ENCODE measurements at places on chromosomes 2 and 18. TPM values are rescaled to one million over a fixed set of nuclear protein-coding genes. Genes with fewer than 3 reads are reported as not detected.

Gene PLGLB1
- not detected for total RNA-seq

Gene AKAIN1
- not detected for total RNA-seq

DNA sequence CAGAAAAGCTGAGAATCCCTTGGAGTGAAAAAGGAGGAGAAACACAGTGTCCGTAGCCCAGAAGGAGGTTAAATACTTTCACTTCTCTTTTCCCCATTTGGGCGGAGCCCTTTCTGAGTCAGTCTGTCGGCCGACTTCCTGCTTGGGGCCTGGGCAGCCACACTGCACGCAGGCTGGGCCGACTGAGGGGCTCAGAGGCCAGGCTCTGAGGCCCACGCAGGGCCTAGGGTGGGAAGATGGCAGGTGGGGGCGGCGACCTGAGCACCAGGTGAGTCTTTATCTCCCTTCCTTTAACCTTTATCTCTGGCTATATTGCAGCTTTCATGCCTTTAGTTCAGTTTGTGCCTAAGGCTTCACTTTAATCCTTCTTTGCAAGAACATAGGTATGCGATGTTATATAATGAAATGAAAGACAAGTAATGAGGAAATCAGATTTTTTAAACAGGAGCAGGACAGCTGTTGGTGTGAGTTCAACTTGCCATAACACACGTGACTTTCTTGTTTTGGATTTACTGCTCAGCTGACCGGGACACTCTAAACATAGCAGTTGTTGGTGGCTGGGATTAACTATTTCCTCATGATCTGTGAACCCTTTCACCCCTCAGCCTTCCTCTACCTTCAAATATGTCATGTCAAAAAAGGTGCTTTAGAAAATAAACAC is at the start of gene SP100:
Gene SP100, plus strand, starts transcription at position 141 of the 661 bp plus-strand sequence. Its CDS starts 96 bp downstream, at position 237.
- peak; percentile 87 for DNase-seq

DNA sequence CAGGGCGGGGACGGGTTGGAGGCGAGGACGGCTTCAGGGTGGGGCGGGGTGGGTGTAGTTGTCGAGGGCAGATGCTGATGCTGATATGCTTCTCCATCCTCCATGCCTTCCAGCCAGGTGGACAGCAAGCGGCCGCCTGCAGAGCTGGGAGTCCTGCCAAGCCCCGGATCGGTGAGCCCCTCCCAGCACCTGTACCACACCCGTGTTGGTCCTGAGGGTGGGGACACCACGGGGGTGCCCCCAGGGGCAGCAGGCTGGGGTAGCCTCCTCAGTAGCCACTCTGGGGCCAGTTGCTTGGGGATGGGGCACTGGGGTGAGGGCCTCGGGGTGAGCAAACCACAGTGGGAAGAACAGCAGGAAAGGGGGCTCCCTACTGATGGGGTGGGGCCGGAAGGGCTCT is 2.6 kb downstream of the ANO7 start:
- no peak for DNase-seq

GRCh38 chr18:49023938-49024803 is 73.4 kb upstream of the SMAD7 start:
- peak; percentile 42 for DNase-seq

DNA sequence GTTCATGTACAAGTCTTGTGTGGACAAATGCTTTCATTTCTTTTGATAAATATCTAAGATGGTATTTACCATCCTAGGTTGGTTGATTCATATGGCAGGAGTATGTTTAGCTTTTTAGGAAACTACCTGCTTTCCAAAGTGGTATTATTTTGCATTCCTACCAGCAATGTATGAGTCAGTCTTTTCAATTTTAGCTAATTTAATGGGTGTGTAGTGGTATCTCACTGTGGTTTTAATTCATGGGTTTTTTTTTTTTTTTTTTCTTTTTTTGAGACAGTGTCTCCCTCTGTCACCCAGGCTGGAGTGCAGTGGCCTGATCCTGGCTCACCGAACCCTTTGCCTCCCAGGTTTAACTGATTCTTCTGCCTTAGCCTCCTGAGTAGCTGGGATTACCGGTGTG is 4.2 kb downstream of the ZNF512 start:
- no peak for DNase-seq
